ENCODE measurements at places on chromosomes 4 and X.

DNA sequence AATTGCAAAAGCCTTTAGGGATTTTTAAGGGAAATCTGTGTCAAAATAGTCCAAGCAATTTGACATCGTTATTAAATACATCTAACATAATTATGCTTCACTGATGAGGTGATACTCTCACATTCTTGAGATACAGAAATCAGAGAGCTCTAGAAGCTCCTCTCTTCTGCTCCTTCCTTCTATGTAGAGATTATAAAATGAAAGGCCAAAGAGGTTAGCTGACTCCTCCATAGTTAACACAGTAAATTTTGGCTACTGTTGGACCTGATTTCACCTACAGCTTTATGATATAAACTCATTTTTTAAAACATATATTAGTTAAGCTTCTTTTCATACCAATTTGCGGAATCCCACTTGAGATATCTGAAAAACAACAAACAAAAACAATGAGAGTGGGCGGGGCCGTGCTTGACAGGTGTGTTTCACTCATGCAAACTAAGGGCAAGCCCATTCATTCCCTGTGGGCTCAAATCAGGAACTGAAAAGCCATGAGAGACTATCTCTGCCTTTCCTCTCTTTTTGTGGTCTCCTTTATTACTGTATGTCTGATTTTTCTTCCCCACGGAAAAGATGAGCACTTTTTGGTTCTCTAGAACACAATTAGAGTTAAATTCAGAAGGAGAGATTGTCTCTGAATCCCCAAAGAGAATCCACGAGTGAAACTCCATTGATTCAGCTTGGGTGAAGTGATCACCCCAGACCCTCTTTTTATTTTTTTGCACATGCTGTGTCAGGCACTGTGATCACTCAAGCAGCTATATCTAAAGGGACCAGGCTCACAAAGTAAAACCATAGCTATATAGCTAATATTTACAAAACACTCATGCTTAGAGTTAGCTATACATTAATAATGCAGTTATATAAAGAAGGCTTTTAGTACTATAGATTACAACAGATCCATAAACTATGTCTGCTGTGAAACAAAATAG is 566.3 kb downstream of the IL15 start:
- DNase-seq, result no peak

GRCh38 chr4:113593400-113594230 is 167.9 kb downstream of the CAMK2D start:
- DNase-seq, result no peak

DNA sequence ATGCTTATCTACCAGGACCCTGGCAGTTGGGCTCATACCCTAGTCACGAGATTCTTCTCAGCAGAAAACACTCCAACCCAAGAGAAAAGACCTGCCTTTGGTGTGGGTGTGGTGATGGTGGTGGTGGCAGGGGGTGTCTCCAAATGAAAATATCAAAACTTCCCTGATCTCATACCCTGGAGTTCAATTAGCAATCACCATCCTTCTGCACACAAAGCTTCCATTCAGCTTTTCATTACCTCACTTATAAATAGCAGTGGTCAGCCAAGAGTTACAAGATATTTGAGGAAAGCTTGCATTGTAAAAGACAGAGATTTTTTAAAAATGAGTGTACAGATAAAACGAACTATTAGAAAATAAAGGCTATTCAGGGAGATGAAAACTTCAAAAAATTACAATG is 580.8 kb upstream of the MAGEB2 start:
- no peak for DNase-seq

GRCh38 chr4:24915121-24915922 is 2.5 kb upstream of the CCDC149 start:
- DNase-seq, result no peak

DNA sequence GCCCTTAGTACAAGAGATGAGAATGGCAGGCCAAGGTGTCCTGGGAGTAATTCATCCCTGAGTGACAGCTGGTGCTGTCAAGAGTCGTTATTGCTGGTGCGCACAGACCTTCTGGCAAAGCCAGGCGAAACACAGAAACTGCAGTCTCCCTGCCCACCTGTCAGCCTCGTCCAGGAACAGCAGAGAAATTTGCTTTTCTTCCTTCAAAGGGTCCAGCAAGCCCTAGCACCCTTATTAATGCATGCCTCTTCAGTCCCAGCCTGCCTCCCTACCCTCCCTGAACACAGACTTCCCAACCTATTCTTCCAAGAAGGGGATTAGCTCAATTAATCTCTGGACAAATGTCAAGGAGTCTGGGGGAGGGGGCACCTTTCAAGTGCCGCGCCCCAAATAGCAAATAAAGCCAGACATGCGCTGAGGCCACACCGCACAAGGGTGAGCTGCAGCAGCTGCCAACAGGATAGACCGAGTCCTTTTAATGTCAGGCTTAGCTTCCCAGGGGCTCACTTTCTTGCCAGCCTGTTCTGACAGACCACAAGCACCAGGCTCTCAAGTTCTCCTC is 250.7 kb upstream of the RASGEF1B start:
- DNase-seq, result no peak

DNA sequence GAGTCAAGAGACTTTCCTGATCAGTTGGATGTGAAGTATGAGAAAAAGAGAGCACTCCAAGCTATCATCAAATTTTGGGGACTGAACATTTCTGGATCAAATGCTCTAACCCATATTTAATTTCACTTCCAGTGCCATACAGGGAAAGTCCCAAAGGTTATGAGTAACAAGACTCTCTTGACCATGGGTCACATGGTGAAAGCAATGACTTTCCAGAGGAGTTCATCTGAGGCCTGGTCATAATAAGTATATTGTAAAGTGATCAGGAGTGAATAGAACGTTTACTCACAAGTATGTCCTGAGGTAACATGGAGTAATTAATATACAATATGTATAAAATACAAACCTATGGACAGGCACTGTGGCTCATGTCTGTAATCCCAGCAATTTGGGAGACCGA is 40.7 kb upstream of the ARMCX5 start:
- no peak for DNase-seq

Measured in fibroblast of skin of left biceps (primary cell).